ENCODE measurements at places on chromosomes 6 and 20. TPM values are rescaled to one million over a fixed set of nuclear protein-coding genes. Genes with fewer than 3 reads are reported as not detected.

DNA sequence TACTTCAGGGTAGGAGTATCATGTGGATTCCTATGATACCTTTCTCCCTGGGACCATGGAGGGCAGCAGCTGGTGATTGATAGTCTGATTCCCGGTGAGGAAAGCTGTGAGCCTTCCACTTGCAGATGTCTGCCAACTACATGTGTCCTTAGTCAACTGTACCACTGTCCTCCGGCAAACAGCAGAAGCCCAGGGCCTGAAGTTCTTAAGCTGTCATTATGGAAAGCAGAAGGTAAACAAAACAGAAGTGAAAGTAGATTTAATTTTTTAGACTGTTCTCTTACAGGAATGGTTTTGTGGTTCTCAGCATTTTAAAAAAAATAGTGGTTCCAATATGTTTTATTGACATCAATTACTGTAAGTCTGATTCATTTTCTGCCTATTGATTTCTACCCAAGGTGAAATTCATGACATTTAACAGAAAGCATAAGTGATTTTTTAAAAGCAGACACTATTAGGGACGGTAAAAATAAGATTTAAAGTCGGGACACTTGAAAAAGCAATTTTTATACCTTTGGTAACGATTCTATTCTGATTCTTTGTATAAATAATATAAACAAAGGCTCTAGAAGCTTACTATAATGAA lies 36.6 kb downstream of the PTPN1 start:
- no peak for DNase-seq

DNA sequence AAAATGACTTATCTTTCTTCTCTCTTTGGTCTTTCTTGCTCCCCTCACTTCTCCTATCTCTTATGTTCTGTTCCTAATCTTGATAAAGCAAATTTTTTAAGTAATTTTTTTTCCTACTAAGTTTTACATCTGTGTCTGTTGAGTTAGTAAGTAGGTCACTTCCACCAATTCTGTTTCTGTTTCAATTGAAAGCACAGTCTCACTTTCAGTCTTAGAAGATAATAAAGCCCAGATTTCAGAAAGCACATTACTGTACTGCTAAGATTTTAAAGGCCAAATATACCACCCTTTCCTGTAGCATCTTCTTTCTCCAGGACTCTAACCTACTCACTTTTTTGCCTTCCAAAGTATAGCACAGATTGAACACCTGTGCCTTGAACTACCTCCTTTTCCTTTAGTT lies 866.1 kb upstream of the ADGRB3 start:
- no peak for DNase-seq

The NCOA3 gene
- 34.5 TPM for total RNA-seq

DNA sequence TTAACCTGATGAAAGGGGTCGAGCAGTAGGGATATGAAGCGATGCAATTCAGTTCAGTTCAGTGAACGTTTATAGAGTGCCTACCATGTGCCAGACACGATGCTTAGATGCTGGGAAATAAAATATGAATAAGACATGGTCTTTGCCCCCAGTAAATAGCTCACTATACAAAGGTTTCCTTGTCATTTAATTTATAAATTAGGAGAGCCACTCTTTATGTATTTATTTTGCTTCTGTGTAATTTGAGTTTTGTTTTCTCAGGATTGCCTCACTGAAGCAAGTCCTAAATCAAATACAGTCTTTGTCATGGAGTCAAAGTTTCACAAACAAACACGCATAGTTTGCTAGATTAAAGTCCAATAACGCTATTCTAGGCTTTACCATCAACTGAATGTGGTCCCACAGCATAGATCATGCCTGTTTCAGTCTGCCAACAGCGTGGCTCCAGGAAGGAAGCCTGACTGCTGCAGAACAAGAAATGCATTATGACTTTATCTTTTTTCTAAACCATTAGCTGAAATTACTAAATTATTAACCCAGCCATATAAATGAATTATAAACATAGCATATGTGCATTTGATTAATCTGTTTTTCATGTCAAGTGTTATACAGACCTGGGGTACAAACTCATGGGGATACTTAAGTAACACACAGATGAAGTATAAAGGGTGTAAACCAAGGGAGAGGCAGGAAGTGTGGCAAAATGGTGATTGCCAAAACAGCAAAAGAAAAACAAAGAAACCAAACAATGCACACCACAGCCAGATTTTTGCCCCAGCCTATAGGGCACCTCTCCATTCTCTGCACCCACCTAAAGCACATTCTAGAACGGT lies 29.8 kb upstream of the CCN2 start:
- no peak for DNase-seq

The BPIFB2 gene
- total RNA-seq: not detected

DNA sequence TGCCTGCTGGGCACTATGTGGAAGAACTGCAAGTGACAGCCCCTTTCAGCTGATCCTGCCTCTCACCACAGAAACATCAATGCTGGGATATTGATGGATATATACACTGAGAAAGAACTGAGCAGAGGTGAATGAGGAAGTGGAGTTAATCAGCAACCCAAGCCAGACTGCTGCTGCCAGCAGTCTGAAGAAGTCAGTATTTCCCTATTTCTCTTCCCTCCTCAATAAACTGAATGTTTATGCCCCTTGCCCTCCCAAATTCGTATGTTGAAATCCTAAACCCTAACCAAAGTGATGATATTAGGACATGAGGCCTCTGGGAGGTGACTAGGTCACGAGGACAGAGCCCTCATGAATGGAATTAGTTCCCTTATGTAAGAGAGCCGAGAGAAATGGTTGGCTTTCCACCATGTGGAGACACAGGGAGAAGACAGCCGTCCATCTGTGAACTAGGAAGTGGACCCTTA lies 76.3 kb downstream of the CDK19 start:
- no peak for DNase-seq

The TRMT11 gene
- total RNA-seq: 22.2 TPM

- no peak for DNase-seq
These were observed 566.4 kb upstream of the MAN1A1 start for GRCh38 chr6:119915971-119916370.
